ENCODE measurements at places on chromosomes 3 and 15.

DNA sequence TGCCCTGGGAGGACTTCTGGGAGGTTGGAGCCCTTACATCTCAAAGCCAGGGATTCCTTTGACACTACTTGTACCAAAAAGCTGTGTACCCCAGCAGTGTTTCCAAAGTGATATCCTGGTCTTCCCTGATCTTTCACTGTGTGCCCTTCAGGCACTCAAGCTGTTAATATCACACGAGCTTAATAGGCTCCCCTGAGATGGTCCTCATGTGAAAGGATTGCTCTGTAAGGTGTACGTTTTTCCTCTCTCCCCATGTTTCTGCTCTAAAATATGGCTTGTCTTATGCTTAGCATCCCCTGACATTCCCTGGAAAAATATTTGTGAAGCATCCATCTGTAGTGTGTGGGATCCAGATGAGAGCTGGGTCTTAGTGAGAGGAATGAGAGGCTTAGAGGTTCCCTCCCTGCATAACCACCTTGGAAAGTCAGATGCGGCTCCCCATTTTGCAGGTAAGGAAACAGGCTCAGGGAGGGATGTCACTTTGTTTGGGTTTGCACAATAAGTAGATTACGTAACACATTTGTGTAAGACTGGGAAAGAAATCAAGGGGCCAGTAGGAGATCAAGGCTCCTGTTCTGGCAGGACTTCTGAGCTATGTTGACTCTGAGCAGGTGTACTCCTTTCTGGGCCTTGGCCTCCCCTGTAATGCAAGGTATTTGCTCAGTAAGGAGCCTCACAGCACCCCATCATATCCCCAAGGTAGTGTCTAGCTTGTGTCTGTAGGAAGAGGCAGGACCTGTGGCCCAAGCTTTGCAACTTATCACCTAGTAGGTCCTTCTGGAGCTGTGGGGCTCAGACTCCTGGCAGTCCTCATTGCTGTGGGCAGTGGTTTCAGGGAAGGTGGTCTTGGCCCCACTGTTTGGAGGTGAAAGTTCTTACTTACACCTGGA lies 667 bp upstream of the ACOX2 start:
- peak; percentile 47 for DNase-seq

DNA sequence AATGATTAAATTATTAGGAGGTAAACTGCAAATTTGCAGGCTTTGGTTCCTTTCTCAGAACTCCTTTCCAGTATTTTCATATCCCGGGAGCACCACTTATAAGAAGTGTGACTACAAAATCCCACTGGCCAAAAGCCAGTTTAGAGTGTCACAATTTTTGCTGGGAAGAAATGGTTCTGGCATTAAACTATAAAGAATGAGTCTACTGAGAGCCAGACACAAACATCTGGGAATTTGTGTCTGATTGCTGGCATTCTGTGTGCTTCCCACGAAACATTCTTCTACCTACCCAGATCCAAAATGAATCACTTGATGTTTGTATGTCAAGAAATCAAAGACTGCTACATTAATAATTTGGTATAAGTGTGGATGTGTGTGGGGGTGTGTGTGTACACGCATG lies 82.8 kb downstream of the DUT start:
- DNase-seq, result no peak

GRCh38 chr3:182258538-182259177 lies 534.6 kb upstream of the ATP11B start:
- DNase-seq, result peak; percentile 29

GRCh38 chr3:134644731-134645514 lies 5.9 kb downstream of the KY start:
- DNase-seq, result peak; percentile 79

- DNase-seq, result no peak
Measured at GRCh38 chr3:107629566-107629965, 106.8 kb downstream of the BBX start.

- no peak for DNase-seq
Measured at GRCh38 chr3:77040926-77041722, 1.2 kb downstream of the ROBO2 start.

GRCh38 chr3:55091381-55092225 lies 163.7 kb upstream of the LRTM1 start:
- no peak for DNase-seq

DNA sequence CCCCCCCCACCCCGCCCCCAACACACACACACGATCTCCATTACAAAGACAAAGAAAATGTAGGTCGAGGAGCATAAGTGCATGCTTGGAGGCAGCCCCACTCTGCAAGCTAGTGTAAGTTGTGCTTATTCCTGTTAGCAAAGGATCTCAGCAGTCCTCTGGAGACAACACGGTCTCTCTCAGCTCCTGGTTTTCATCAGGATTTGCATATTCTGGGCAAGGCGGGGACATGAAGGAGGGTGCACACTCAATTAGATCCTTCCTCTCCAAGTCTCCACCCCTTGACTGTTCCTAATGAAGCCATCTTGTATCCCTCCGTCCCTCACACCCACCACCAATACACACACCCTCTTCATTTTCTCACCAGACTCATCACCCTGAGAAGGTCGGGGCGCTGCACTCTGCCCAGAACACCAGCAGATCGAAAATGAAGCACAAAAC lies 63.8 kb downstream of the MRPL46 start:
- DNase-seq, result no peak

GRCh38 chr3:11901286-11901875 lies 54.7 kb upstream of the TAMM41 start:
- no peak for DNase-seq

DNA sequence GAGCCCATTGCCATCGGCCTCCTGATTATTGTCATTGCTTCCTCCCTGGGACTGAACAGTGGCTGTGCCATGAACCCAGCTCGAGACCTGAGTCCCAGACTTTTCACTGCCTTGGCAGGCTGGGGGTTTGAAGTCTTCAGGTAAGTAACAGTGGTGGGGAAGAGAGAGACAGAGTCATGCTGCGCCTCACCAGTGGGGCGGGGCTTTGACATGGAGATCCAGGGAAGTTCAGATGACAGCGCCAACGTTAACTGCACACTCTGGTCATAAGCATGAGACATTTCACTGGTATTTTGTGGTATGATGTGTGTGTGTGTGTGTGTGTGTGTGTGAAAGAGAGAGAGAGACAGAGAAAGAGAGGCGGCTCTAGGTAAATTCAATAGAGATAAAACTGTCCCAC lies 41.0 kb downstream of the AQP9 start:
- no peak for DNase-seq

DNA sequence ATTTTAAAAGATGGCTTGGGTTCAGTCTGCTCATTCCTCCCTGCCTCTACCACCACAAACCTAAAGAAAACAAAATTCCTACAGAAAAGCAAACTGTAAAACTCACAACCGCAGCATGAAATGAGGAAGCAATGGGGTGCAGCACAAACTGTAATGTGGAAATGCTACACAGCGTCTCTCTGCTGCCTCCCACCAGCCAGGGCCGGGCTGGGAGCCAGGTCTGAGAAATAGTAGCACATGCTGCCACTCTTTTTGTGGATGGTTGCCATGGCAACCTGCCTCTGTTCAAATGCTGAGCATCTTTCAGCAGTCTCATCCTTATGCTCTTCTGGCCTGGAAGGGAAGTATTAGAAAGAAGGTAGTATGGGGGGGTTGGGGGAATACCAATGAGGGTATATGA lies 55.4 kb downstream of the EOMES start:
- no peak for DNase-seq
